Stimulated activated CD8-positive, alpha-beta memory T cell treated with anti-CD3 and anti-CD28 coated beads, Interleukin-4, amount 100 ng/mL, for 1 hour (primary cell): ENCODE measurements at places on chromosomes 4 and X.

DNA sequence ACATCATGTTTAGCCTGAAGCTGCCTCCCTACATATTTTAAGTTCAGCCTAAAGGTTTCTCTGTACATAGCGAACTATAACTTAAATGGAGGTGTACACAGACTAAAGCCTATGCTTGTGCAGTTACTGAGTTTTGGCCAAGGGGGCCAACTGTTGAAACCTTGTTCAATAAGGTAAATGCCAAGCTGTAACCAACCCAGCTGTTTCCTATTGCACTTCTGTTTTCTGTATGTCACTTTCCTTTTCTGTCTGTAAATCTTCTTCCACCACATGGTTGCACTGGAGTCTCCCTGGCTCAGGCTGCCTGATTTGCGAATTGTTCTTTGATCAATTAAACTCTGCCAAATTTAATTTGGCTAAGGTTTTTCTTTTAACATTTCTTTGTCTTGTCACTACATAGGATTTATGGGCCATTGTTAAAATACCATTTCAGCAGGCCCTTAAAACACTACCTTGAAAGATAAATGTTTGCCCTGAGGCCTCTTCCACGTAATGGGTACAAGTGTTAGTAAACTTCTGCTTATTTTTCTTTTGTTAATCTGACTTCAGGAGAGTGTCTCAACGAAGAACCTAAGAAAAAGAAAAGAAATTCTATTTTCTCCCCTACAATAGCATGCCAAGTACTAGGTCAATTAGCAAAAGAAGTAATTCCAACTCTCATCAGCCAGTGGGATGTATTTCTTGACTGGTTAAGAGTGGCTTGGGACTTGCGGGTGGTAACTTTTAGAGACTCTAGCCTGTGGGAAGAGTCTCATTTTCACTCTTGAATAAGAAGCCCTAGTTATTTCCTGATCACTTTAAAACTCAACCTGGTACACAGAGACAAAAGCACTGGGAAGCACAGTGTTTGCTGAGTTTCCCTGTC is 45.7 kb upstream of the PRSS12 start:
- no peak for DNase-seq

GRCh38 chrX:12263211-12263610 is 124.9 kb downstream of the FRMPD4 start:
- DNase-seq = no peak

GRCh38 chrX:111511477-111511876 is at the start of gene SERTM2:
Gene SERTM2 (plus strand): TSS chrX:111511645. CDS start chrX:111518858, 7,213 bp downstream.
- DNase-seq = no peak

GRCh38 chrX:114584983-114585842 is 1.3 kb downstream of the HTR2C start:
- no peak for DNase-seq

DNA sequence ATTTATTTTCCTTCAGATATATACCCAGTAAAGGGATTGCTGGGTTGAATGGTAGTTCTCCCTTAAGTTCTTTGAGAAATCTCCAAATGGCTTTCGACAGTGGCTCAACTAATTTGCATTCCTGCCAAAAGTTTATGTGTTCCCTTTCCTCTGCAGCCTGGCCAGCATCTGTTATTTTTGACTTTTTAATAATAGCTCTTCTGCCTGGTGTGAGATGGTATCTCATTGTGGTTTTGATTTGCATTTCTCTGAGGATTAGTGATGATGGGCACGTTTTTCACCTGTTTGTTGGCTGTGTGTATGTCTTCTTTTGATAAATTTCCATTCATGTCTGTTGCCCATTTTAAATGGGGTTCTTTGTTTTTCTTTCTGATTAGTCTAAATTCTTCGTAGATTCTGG is 375.2 kb downstream of the UBE2NL start:
- DNase-seq = no peak

DNA sequence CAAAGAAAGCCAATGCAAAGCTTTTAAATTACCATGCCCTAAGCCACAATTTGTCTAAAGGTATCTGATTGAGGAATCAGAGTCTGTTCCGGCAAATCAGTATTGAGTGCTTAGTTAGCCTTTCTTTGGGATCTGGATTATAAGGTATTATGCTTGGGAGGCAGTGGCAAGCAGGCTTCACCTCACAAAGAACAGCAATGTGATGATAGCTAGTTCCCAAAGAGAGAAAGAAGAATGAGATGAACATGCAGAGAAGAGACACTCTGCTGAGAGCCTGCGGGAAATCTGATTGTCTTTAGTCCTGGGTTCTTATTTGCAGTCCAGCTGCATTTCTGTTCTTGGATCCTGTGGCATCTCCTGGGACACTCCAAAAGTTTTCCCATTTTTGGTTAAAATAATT is 35.2 kb downstream of the WDFY3 start:
- DNase-seq = no peak

GRCh38 chr4:41013746-41014145 is 200.6 kb downstream of the APBB2 start:
- no peak for DNase-seq

DNA sequence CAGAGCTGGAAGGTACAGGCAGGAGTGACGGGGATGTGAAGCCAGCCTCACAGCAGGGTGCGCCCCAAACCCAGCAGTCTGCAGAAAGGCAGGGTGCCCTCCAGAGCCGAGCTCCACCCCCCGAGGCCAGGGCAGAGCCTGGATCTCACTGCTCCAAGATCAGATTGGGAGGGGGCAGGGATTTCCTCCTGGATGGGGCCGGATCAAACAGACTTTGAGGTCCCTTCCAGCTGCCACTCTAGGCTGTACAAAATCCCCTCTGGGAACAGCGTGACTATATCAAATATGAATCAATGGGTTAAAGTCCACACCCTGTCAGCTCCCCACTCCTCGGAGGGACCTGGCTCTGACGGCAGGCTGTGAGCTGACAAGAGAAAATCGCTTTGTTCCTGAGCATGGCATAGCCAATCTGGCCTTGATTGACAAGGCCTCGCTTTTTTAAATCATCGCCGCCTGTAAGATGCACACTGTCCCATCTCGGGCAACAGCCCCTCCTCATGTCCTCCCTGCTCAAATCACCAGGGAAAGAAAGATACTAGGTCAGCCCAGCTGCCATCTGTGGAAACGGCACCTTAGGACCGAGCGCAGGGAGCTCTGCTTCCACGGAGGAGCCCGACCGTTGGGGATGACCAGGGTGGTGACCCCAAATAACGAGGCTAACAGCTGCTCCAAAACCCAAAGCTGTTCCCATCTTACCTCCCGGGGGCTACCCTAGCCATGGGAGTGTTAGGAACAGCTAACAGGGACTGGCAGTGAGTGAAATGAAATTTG is 39.9 kb downstream of the PSAPL1 start:
- no peak for DNase-seq

DNA sequence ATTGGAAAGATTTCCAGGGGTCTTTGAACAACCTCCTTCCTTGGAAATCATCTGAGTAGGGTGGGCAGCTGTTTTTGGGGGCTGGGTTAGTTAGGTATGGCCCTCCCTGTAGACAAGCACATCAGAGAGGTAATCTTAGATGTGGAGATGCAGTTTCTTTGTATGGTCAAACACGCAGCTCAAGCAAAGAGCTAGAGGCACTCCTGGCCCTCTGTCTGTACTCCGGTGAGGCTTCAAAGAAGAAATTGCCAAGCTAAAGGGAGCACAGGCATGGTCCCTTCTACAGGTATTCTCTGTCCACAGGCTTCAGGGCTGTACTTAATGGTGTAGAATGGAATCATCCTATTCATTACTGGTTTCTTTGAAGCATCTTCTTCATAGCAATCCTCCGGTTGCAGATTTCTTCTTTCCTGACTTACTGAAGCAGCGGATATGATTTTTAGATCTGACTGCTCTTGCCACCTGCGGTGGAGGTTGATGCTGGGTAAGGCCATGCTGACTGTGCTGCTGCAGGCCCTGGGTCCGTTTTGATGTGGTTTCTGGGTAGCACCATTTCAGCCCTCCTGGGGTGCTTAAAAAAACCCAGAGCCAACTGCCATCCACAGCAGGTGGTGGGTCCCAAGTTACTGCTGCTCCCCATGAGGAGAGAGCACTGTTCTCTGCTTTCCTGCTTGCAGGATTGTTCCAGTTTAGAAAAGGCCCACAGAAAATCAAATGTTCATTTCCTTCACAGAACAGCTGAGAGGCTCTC is 318.9 kb upstream of the GATB start:
- no peak for DNase-seq
